AG20443 (cell line): ENCODE measurements at places on chromosomes 6 and 20.

- no peak for DNase-seq
Observed at GRCh38 chr6:87699576-87699975, 2.5 kb downstream of the AKIRIN2 start.

- DNase-seq = no peak
Observed at GRCh38 chr20:63538204-63539091, 1.3 kb upstream of the PTK6 start.

DNA sequence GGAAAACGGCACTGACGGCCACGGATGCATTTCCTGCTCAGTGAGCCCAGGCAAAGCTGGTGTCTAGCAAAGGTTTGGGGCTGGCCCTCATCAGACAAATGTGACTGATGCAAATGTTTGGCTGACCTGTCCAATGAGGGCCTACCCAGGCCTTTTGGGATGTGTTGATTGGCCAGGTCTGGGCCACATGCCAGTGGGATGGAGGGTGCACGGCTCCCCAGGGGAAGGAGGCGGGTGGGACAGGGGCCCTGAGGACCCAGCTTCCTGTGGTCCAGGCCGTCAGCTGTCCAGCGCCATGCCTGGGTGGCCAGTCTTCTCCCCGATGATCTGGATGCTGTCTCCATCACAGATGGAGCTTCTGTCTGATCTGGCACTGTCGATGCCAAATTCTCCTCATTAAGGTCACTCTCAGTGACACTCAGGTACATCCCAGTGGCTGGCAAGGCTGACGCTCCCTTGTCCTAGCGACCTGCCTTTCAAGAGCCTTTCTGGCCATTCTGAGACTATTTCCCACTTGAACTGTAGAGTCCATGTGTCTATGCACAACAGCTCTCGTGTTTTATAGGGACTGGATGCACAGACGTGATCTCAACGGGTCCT, 43.0 kb downstream of the NTSR1 start:
- DNase-seq = no peak

- no peak for DNase-seq
Observed at GRCh38 chr20:49561806-49562205, 6.1 kb downstream of the PTGIS start.

DNA sequence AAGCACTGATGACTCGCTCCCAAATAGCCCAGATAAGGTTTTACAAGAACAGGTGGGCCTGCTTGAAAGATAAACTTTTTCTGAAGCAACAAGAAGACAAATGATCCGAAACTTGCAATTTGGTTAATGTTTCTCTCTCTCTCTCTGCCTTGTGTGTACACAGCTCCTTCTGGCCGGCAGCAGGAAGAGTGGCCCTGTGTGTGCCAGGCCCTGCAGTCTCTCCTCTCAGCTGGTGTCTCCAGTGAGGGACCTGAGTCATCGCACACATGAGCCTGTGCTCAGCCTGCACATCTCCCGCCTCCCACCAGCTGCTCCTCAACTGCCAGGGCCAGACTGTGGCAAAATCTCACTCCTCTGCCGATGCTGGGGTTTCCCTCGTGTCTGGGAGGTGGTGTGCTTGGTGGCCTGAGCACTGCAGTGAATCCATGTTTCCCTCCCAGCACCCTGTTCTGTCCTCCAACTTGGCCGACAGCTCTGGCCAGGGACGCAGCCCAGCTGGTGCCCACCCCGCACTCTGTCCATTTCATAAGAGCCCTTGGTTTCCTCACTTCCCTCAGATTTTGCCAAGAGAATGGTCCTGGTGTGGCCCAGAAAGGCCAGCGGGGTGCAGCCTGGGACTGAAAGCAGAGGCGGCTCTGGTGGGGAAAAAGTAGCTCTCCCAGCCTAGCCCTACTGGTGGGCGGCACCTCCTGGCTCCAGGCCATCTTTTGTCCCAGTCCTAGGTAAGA, 49.4 kb downstream of the ERMARD start:
- peak; percentile 85 for DNase-seq

DNA sequence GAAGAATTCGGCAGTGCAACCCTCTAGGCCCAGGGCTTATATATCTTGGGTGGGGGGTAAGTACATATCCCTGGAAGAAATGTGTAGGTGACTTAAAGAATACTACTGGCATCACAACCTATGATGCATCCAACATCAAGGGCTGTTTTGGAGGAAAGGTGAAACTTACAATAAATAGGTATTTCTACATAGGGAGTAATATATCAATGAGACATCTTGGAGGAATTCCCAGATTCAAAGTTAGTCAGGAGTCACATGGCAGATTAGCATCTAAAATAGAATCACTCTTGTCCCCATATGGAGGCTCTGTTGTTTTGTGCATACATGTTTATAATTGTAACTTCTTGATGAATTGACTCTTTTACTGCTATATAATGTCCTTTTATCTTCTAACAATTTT, 375.5 kb downstream of the PAX1 start:
- DNase-seq = no peak

- no peak for DNase-seq
Observed at GRCh38 chr6:105966481-105966880, 119.7 kb upstream of the PRDM1 start.

DNA sequence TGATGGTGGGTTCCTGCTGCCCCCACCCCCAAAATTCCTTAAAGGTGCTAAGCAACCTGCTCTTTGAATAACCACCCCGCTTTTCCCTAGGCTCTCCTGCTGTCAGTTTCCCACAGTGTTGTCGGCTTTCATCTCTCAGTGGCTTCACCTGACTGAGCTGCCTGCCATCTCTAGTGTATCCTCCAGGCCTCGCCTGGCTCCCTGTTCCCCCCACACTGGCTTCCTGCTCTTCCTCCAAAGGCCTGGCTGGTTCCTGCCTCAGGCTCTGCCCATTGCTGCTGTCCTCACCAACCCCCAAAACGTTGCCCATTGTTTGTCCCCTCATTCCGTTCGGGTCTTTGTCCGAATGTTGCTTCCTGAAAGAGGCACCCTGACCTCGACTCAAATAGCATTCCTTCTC, 93.8 kb upstream of the POPDC3 start:
- DNase-seq = no peak

GRCh38 chr20:1328680-1329330, at the start of gene SDCBP2:
SDCBP2 (minus strand) TSS chr20:1329139; CDS start chr20:1320416, 8,723 bp downstream.
- peak; percentile 4 for DNase-seq

DNA sequence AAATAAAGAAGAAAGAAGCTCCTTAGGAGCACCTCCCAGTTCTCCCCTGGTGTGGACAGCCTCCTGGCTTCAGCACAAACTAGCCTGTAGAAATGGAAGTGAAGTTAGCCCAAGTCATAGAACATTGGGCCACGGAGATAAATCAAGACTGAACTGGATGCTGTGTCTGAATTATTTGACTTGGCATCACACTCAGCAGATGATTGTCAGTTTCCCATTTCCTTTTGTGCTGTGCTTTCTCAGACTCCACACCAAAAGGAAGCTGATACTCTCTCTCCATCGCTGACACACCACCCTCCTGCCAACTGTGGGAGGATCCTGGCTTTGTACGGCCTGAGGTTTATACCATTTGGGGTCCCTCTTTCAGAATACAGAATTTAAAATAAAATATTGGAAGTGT, 209.8 kb downstream of the TFAP2A start:
- no peak for DNase-seq

DNA sequence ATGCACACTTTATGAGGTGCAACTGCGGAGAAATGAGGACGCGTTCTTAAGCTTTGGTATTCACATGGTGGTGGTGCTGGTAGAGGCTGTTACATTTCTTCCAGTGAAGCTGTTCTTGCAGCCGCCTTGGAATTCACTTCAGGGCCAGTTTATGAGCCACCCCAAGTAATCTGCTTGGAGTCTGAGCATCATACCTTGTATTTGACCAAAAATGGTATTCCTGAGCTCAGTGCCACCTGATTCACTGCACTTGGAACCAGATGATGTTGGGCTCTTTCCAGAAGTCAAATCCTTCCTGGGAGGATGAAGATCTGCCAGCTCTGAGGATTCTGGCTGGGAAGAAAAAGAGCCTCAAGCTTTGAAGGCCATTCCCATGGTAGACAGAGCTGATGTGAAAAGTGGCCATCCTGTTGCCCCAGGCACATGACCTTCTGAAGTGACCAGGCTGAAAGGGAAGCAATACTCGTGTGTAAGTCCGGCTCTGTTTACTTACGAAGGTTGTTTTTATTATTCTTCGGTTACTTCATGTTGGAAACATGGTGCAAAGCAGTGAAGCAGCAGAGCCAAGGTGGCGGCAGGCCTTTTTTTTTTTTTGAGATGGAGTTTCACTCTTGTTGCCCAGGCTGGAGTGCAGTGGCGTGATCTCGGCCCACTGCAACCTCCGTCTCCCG, 7.7 kb downstream of the MANBAL start:
- DNase-seq = peak; percentile 68
